ENCODE measurements at places on chromosomes 7 and 10.

DNA sequence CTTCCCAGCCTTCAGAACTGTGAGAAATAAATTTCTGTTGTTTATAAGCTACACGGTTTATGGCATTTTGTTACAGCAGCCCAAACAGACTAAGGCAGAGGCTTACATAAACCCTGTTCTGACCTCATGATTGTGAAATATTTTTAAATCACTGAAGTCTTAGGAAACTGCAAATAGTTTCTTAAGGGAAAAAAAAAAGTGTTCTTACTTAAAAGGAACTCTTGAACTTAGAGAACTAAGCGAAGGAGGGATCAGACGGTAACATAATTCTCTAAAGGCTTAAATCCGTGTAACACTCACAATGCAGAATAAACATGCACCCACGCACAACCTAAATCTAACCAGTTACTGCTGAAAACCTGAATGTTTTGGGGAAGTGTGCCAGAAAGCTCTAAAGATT lies 749.1 kb upstream of the LRRTM3 start:
- DNase-seq: peak; percentile 11

GRCh38 chr10:9965341-9965740 lies 1052.3 kb upstream of the CELF2 start:
- no peak for DNase-seq

DNA sequence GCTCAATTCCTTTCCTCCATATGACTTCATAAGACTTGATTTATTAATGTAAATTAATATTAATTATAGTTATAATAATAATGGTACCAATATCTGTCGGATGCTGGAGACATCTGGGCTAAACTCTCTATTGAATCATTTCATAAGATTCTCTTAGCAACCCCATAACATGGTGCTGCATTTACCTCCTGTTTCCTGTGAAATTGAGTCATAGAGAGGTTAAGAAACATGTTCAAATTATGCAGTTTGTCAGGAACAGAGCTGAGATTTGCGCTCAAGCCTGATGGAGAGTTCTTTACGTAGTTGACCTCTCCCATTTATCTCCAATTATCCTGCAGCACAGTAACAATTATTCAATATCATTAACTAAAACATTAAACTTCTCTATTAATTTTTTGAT lies 621.8 kb upstream of the FZD8 start:
- no peak for DNase-seq

DNA sequence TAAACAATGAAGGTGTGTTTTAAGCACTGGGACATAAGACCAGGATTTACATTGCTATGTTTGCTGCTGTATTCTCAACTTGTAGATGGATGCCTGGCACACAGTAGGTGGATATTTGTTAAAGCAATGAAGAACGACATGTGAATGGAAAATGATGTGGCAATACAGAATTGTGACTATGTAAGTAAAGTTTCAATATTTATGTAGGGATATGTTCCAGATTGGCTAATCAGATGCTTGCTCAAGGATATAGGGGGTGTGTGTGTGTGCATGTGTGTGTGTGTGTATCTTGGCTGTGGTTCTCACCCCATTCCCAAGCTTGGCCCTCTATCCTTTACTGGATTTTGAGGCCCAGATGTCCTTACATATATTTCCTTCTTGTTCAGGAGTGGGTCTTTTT lies 42.7 kb upstream of the LAMB1 start:
- DNase-seq: peak; percentile 60

DNA sequence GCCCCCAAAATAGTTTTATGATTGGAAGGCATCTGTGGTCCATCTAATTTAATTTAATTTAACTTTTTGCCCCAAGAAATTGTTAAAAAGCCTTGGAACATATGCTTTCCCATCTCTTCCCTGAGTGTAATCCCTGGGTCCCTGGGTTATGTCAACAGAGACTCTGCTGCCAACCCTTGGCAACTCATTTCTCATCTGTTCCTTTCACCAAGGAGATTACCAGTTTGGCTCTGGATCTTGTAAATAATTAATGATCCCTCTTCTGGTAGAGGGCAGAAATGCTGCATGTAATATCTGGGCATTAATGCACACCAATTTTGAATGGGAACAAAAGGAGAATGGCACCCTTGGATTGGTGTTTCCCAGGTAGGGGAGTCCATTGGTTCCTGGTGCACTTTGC lies 514.2 kb downstream of the CCSER2 start:
- DNase-seq: no peak

DNA sequence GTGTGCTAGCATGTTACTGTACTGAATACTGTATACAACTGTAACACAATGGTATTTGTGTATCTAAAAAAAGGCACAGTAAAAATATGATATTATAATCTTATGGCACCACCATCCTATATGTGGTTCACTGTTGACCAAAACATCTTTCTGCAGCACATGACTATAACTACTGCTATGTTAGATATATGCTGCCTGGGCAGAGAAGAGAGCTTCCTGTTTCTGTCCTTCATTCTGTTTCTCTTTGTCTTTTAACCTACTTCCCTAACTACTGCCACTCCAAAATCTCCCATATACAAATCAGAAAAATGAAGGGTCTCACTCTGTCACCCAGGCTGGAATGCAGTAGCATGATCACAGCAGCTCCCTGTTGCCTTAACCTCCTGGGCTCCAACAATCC lies 8.8 kb upstream of the FGL2 start:
- DNase-seq: no peak

- DNase-seq: peak; percentile 71
Measured at GRCh38 chr10:96606216-96606615, 19.4 kb upstream of the TM9SF3 start.

GRCh38 chr7:30437823-30438574 lies 40.6 kb downstream of the NOD1 start:
- DNase-seq: no peak
